ENCODE measurements at places on chromosomes 2 and 18.

- peak; percentile 4 for DNase-seq
Observed at GRCh38 chr18:56702946-56703345, 51.8 kb downstream of the WDR7 start.

DNA sequence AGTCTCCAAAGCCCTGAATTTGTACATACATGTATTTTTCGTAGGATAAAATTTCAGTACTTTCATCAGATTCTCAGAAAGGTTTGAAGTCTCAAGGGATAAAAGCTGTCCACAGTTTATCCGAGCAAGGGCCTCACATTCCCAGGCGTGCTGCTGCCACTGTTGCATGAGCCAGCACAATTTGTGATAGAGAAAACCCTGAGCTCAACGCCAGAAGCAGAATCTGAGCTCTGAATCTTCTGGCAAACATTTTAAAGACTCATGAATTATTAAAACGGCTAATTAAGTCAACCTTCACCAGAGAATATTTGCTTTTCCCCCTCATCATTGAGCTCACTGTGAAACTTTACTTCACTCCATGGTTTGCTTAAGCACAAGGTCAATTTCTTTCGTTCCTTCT is 38.5 kb upstream of the STPG4 start:
- no peak for DNase-seq

GRCh38 chr2:171515672-171516298 is 6.5 kb upstream of the CYBRD1 start:
- no peak for DNase-seq

DNA sequence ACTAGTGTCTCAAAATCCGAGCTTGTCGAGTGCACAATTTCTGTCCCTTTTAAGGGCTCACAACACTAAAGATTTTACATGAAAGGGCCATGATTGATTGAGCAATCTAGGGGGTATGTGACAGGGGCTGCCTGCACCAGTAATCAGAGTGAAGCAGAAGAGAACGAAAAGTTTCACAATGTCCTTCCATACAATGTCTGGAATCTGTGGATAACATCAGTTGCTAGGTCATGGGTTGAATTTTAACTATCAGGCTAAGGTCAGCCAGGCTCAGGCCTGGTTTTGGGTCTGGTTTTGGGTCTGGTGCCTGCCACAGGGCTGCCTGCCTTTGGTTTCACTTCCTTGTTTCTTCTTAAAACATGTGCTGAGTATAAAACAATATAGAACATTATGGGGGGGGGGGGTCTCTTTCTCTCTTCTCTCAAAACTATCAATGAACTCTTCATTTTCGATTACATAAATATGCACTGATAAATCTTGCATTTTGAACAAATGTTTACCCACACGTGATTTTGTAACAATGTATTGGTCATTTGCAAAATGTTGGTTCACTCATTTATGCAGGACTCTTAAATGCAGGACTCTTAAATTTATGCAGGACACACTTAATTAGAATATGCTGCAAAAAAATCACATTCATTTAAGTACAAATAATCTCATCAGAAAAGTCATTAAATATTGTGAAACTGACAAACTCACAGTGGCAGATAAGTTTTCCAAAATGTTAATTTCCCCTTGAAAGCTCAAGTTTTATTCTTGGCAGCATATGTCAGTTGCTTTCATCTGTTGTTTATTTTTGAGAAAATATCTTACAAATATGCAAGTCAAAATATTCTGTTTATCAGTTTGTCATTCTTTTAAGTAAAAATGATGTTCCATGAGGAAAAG is 290.5 kb upstream of the KYNU start:
- no peak for DNase-seq

- DNase-seq, result no peak
Observed at GRCh38 chr18:75262511-75262910, 51.9 kb downstream of the TSHZ1 start.
